Right ventricle myocardium inferior (tissue), 1 donor: ENCODE measurements at places on chromosomes 16 and 17. TPM values are rescaled to one million over a fixed set of nuclear protein-coding genes. Genes with fewer than 3 reads are reported as not detected.

DNA sequence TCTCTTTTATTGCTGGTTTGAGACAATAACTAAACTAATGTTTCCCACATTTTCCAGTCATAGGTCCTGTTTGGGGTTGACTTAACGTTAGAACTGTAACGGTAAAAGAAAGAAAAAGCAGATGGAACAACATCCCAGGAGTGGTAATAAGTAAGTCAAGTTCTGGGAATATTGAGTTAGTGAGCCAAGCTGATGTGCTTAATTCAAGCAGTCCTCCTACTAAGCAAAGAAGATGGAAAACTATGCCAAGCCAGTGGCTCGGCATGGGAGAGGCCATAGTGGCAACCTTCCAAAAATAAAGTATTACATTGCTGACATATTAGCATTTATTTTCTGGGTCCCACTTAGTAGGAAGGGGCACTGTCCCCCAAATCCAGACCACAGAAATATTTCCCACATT is 161.7 kb upstream of the CDH5 start:
- no peak for DNase-seq

DNA sequence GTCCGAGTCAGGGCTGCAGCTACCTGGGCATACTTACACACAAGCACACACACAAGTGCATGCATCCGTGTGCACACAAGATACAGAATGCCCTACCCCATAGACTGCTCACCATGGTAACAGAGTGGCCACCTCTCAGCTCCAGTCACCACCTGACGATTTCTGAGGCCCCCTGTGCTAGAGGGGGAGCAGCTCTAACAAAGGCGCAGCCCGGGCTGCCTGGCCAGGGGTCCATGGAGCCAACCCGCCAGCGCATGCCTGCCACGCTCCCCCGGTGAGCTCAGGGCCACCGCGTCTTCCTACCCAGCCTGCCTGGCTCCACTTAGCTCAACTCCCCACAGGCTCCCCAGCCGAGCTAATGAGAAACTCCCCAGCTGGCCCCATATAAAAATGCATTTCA is 75.5 kb downstream of the ZNF423 start:
- no peak for DNase-seq

GRCh38 chr17:62986549-62986948 is 20.5 kb downstream of the TANC2 start:
- DNase-seq: no peak

- DNase-seq: peak; percentile 16
These were observed 2.0 kb downstream of the DLX3 start for GRCh38 chr17:49992933-49993422.

GRCh38 chr17:2179615-2180295 is 123.8 kb downstream of the SMG6 start:
- peak; percentile 69 for DNase-seq

DNA sequence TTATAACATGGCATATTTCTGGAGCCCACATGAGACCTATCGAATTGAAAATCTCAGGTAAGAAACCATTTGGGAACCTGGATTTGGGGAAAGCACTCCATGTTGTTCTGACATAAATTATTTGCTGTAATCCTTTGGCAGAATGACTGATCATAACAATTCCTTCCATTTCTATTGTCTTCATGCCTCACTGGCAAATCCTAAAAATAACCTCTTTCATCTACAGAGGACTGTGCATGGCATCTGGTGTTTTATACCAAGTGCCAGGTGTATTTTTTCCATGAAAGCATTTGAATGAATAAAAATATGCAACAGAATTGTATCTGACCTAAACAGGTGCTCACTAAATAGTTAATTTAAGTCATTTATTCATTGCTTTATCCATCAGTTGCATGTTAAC is 33.7 kb upstream of the COQ7 start:
- no peak for DNase-seq

DNA sequence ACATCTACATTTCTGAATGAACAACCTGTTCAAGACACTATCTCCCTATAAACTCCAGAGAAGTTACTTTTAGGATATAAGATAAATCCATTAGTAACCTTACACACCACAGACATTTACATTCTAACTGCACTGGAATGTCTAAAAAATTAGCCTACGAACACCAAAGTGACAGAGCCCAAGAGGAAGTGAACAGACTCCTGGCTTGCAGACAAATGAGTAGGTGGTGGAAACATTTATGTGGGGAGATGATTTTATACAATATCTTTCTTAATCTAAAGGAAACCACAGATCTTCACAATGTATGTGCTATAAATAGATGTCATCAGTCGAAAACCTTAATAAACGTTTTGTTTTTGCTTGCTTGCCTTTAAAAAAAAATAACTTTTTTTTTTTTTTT is 18.8 kb downstream of the ZNF652 start:
- no peak for DNase-seq

DNA sequence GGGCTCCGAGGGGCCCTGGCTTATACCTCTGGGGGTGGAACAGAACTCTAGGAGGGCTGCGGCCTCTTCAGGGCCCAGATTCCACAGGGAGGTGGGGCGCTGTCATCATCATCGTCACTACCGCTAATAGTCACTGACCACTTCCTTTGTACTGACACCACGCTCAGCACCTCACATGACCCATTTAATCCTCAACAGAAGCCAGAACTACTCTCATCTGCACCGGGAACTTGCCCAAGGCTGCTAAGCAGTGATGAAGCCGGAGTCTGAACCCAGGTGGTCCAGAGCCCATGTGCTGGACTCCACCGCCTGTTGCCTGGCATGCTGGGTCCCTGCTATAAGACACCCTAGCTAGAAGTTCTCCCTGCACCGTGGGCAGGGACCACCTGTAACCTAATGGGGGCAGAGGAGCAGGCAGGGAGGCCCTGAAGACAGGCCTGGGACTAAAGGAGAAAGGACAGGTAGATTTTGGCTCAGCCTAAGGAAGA is 12.0 kb downstream of the UNC13D start:
- no peak for DNase-seq

DNA sequence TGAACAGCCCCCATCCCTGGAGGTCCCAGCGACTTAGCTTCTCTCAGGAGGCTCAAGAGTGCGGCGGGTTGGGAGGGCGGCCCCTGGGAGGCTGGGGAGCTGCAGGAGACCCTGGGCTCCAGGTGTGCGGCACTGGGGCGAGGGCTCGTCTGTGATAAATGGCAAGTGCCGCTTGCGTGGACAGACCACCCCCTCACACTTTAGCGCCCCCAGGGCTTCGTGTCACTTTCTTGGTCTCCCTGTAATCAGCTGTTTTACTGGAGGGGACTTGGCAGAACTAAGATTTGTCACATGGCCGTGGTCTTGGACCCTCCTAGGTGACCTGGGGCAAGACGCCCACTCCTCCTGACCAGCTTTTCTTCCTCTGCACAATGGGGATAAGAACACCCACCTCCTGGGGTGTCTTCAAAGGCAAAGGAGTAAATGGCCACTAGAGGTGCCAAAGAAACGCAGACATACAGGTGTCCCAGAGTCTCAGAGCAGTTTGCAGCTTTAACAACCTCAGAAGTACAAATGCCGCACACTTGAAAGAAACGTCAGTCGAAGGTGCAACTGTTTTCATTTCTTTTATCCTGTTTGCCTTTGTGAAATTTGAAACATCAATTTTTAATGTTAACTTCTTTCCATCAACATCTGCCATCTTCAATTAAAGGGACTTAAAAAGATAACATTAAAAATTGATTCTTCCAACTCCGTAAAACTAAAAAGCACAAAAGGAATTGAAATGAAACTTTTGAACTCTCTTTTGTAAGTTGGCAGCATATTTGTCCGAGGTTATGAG is 946 bp downstream of the OSGIN1 start:
- DNase-seq: no peak

- DNase-seq: no peak
These were observed 28.1 kb upstream of the PECAM1 start for GRCh38 chr17:64418506-64419339.

DNA sequence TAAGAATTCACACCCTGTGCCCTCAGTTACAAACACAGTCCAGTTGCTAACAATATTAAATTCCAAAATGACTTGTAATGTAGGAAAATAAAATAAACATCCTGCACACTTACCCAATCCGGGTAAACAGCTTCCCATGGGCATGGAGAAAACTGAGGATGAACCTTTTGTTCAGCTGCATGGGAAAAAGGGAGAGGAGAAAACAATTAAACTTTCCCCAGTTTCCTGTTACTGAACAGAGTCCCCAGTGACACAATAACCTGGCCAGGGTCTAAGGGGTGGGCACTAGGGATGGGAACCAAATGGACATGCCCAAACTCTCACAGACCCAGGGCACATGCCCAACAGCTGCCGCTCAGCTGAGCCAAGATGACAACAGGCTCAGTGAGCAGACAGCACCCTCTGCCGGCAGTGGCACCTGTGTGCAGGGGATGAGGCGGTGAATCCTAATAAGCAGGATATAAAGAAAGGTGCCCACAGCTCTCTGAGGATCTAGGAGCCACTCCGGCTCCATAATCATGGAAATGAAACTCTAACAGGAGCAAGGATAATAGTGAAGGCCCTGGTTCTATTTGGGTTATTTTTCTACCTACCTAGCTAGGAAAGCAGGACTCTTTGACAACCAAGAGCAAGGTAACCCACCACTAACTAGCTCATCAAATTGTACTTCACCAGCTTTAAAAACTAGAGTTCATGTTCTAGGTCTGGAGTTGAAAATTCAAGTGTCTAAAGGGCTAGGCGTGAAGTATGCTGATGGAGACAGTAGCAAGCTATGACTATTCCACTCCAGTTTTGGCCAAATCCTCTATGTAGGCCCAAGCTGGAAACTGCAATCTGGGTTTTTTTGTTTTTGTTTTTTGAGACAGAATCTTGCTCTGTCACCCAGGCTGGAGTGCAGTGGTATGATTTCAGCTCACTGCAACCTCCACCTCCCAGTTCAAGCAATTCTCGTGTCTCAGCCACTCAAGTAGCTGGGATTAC is 58.8 kb downstream of the SMG6 start:
- peak; percentile 95 for DNase-seq

GRCh38 chr17:65472666-65473309 is 88.7 kb downstream of the AXIN2 start:
- no peak for DNase-seq

DNA sequence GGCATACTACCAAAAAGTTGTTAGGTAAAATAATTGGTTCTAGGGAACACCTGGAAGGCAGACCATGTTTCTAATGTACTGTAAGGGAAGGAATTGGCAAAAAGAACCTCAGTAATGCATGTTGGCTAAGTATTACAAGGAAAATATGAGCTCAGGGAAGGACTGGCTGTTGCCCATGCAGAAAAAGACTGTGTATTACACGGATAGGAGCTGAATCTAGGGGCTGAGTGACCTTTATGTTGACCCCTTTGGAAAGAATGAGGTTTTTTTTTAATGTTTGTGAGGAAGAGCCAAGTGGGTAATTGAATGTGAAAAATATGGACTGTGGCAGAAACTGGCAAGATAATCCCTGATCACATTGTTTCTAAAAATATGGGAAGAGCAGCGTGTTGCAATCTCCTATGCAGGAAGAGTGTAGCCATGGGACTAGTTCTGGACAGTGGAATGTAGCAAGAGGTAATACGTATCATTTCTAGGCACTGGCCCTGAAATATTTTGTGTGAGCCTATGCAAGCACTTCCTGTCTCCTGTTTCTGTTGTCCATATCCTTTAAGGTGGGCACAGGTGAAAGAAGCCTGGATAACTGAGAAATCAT is 95.1 kb upstream of the CNTNAP4 start:
- no peak for DNase-seq

GRCh38 chr16:24906199-24906808 is 60.5 kb downstream of the SLC5A11 start:
- DNase-seq: no peak

GRCh38 chr17:83100220-83100852 is 20.9 kb downstream of the METRNL start:
- no peak for DNase-seq

DNA sequence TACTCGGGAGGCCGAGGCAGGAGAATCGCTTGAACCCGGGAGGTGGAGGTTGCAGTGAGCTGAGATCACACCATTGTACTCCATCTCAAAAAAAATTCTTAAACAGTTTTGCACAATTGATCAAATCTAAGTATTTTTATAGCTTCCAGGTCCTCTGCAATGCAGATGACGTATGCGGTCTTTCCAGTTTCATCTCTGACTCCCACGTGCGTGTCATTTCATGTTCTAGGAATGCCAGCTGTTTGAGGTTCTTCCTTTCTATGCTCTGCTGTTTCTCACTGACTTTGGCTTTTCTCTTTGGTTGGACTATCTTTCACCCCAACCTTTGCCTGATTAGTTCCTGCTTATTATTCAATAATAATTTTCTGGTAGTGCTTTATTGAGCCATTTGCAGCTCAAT is 16.2 kb downstream of the CHP2 start:
- no peak for DNase-seq

DNA sequence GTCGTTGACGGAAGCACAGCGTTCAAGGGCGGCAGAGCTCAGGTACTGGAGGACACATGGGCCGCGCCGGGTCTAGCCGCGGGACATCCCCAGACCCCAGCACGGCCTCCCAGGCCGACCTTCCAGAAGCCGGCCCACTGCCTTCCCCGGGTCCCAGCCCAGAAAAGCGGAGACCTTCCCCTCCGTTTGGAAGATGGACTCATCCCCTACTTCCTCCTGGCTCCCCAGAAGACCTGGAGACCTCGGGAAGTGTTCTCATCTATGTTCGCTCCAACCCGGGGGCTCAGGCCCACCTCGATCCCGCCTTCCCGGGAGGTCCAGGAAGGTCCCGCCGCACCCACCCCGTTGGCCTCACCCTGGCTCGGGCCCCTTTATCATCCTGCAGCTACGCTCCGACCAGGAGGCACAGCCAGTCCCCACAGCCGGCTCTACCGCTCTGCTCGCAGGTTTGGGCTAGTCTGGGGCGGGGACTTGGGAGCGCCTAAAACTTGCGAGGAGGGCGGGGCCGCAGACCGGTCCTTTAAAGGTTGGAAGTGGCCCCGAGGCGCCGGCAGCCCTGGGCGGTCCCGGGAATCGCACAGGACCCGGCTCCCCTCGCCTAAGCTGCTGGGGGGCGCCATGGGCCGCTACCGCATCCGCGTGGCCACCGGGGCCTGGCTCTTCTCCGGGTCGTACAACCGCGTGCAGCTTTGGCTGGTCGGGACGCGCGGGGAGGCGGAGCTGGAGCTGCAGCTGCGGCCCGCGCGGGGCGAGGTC is at the start of gene ALOX12:
Gene ALOX12 (plus strand): TSS at position 550 of the 756 bp plus-strand sequence. CDS start 69 bp downstream, at position 619.
- no peak for DNase-seq

GRCh38 chr16:87295661-87296531 is 21.3 kb downstream of the C16orf95 start:
- DNase-seq: no peak

GRCh38 chr16:73154063-73154870 is 106.3 kb upstream of the ZFHX3 start:
- DNase-seq: peak; percentile 79

- no peak for DNase-seq
These were observed 36.0 kb upstream of the CCL1 start for GRCh38 chr17:34398990-34399389.

- DNase-seq: peak; percentile 11
These were observed 2.2 kb downstream of the RASD1 start for GRCh38 chr17:17493986-17494466.

- no peak for DNase-seq
These were observed 5.2 kb downstream of the TBX4 start for GRCh38 chr17:61457226-61457983.

Gene C16orf96
- total RNA-seq: 0.05 TPM

Gene MFSD11
- 20.8 TPM for total RNA-seq

Gene TMC5
- total RNA-seq: not detected

Gene NPIPA2
- 3.0 TPM for total RNA-seq

Gene ACSM5
- 1.5 TPM for total RNA-seq

Gene HSD3B7
- 7.0 TPM for total RNA-seq

Gene ABCA5
- total RNA-seq: 19.3 TPM

Gene SYCE1L
- not detected for total RNA-seq

Gene ABCC12
- 0.14 TPM for total RNA-seq

Gene DNAH3
- total RNA-seq: 1.0 TPM

Gene TNS4
- total RNA-seq: not detected

Gene RNF112
- 3.5 TPM for total RNA-seq

Gene PIRT
- total RNA-seq: not detected
